IPS DF 19.7 (cell line): ENCODE measurements at places on chromosomes 12 and 14.

DNA sequence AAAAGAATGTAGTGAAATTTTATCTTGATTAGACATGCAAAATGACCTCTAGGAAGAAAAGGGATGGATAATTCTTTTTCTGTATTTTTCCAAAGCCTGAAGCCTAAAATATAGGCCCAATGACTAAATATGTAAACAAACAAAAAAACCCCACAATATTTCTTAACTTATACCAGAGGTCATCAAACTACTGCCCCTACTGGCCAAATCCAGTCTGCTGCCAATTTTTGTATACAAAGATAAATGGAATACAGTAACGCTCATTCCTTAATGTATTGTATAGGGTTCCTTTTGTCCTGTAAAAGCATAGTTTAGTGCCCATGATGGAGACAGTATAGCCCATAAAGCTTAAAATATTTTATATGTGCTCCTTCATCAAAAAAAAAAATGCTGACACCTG lies 145.7 kb upstream of the ALG10 start:
- no peak for DNase-seq

DNA sequence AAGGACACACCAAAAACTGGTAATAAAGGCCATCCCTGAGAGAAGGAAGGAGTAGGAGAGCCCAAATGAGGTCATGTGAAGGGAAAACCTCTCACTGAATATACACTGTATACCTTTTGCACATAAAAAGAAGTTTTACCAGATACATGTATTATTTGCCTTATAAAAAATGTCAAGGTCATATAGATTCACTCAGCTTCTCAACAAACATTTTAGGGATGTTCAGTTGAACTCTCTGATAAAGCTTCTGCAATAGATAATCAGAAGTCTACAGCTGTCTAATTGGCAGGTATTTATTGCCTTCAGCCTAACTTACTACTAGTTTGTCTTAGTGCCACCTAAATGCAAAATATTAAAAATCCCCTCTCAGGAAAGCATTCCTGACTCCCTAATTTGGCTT lies 8.7 kb downstream of the SLC11A2 start:
- no peak for DNase-seq

DNA sequence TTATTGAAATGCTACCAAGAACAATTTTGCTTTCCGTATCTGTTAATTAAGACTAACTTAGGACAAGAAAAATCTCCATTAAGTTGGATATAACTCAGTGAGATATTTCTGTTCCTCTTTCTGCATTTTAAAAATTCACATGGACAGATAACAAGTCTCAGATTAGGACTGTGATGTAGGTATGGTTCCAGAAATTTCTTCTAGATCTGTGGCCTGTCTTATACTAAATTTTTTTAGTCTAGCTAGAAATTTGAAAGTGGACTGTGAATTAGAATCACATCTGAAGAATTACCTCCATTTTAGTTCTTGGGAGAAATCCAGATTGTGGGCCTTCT lies 41.6 kb downstream of the USP15 start:
- no peak for DNase-seq

DNA sequence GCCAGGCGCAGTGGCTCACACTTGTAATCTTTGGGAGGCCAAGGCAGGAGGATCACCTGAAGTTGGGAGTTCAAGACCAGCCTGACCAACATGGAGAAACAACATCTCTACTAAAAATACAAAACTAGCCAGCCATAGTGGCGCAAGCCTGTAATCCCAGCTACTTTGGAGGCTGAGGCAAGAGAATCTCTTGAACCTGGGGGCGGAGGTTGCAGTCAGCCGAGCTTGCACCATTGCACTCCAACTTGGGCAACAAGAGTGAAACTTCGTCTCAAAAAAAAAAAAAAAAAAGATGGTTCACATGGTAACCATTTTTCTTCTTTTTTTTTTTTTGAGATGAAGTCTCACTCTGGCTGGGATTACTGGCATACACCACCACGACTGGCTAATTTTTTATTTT lies 35.3 kb downstream of the SLC2A14 start:
- no peak for DNase-seq

- no peak for DNase-seq
These were observed at the start of gene SYNE3 for GRCh38 chr14:95516554-95517181. SYNE3 (minus strand) TSS chr14:95516650; CDS start chr14:95475821, 40,829 bp downstream.

- no peak for DNase-seq
These were observed 348.5 kb downstream of the NPAS3 start for GRCh38 chr14:33287189-33287588.

- DNase-seq: no peak
These were observed 180.6 kb upstream of the EEA1 start for GRCh38 chr12:93109551-93110203.

DNA sequence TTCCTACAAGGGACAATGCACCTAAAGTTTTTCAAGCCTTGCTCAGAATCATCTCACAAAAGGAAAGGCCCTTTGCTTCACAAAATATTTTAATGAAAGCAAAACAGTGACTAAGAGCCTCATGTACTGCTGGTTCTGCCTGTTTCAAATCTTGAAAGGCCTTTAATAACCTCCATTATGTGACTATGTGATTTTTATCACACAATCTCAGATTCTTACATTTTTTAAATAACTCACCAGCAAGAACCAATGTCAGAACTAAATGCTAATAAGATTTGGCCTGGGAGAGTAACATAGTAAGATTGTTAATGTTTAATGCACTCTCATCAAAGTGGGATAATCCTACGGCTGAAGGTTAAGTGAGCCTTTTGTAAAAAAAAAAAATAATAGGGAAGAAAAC lies 378.9 kb downstream of the RGS6 start:
- DNase-seq: no peak

- no peak for DNase-seq
These were observed 253.1 kb downstream of the BCAT1 start for GRCh38 chr12:24695657-24696329.

GRCh38 chr12:601976-602699 lies 61.1 kb downstream of the NINJ2 start:
- DNase-seq: no peak

- DNase-seq: no peak
These were observed 3.2 kb downstream of the PPP1CC start for GRCh38 chr12:110739488-110739887.

DNA sequence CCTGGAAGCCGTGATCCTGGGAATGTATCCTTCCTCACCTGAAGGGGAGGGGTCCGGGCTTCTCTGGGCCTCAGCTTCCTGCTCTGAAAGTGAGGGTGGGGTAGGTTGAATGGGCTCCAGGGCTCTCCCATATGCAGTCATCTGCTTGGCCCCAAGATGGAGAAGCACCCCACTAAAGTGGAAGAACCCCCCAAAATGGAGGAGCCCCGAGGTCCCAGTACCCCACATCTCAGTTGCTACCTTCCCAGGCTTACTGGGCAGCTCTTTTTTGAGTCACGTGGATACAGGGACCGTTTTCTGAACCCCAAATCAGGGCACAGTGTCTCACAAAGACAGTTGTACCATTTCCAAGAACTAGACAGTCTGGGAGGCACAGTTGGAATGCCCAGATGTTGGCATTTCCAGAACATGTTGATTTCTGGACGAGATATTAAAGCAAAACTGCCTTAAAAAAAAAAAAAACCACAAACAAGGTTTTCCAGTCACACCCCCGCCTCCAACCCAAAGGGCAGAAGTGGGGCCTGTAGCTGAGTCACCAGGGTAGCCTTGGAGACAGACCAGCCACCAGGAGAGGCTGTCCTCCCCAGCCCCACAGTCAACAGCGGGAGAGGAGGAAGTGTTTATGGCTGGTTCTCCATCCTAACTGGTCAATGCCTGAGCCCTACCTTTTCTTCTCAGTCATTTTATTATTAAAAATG lies 12.1 kb downstream of the VASH1 start:
- no peak for DNase-seq

GRCh38 chr12:53200458-53201176 lies 6.4 kb downstream of the ITGB7 start:
- no peak for DNase-seq

DNA sequence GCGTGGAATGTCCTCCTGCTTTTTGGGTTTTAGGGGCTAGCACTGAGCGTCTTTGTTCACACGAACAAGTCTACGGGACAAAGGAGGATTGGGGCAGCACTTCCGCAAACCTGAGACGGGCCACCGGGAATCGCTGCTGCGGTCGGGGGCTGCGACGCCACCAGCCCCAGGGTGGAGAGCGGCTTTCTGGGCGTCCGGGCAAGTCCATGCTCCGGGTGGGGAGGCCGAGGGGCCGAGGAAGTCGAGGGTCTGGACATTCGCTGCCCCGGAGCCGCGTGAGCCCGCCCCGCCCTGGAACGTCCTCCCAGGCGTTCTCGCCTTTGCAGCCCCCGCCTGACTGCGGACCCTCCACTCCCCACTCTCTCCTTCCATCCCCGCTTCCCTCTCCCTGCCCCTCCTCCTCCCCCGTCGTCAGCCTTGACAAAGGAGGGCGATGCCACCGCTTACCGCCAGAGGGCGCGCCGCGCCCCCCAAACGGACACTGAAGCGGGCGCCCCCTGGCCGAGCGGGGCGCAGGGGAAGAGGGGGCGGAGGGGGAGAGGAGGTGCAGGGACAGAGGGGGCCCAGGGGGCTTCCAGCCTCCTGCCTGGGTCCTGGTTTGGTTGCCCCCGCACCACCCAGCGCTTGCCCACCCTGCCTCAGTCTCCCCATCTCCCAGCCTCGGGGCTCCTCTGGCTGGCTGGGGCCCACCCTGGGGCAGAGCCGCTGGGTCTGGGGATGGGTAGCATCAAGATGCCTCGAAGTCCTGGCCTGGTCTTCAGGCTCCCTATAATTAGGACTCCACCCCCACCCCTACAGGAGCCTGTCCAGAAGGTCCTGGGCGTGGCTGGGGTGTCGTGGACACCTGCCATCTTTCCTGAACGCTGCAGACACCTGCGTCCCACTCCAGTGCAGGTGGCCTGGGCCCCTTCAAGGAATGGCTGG lies 39.1 kb upstream of the INF2 start:
- DNase-seq: no peak

- DNase-seq: no peak
These were observed 132.1 kb downstream of the RAD51B start for GRCh38 chr14:67951529-67952135.

GRCh38 chr14:68079941-68080697 lies 260.5 kb downstream of the RAD51B start:
- DNase-seq: no peak

- DNase-seq: no peak
These were observed 438.7 kb downstream of the LRFN5 start for GRCh38 chr14:42045383-42045782.

DNA sequence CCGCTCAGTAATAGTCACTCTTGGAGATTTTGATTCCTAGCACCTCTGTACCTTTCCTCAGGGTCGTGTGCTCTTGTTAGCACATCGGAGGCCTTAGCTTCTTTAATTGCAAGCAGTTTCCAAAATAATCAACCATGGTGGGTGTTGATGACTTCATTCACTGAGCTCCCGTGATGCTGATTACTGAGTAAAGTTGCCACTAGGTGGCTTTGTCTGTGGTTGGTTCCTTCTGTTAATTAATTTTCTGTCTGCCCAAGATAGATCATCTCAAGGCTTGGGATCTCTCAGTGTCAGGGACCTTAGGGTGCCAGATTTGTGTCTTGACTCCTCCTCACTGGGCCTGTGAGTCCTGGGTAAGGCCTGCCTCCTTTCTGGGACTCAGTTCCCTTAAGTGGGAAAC lies 54.3 kb downstream of the PTPN11 start:
- DNase-seq: peak; percentile 9

- DNase-seq: no peak
These were observed 5.4 kb downstream of the POLR3B start for GRCh38 chr12:106362971-106363370.
